ENCODE measurements at places on chromosomes 12 and 14. TPM values are rescaled to one million over a fixed set of nuclear protein-coding genes. Genes with fewer than 3 reads are reported as not detected.

- H3K27me3 ChIP-seq, result no peaks in the 10 kb centered on the region
- H3K4me3 ChIP-seq, result no peak overlapping the region
- no peak for DNase-seq
- no peaks in the 10 kb centered on the region for H3K4me1 ChIP-seq
- no peak overlapping the region for H3K27ac ChIP-seq
Measured at GRCh38 chr12:81797100-81797499, 38.0 kb upstream of the PPFIA2 start.

DNA sequence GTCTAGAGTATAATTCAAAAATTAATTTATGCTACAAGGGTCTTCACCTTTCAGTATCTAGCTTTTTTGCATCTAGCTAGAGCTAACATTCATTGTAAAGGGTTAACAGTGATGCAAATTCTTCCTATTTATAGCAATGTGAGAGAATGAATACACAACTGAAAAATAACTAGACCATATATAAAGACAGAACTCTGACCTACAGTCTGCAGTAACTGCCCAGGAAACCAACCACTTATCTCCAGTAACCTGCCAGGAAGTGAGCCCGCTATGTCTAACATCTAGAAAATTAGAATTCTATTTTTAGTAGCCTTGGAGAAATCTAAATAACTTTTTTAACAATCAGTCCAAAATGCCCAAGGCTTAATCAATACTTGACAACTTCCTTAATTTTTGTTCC, 1021.9 kb downstream of the LRFN5 start:
- no peak overlapping the region for H3K4me3 ChIP-seq
- no peaks in the 10 kb centered on the region for H3K4me1 ChIP-seq
- no peaks in the 10 kb centered on the region for H3K27me3 ChIP-seq
- no peaks in the 10 kb centered on the region for H3K36me3 ChIP-seq
- H3K27ac ChIP-seq, result no peak overlapping the region

- H3K4me1 ChIP-seq, result no peaks in the 10 kb centered on the region
- H3K27ac ChIP-seq, result no peak overlapping the region
- no peaks in the 10 kb centered on the region for H3K36me3 ChIP-seq
- DNase-seq, result no peak
- H3K27me3 ChIP-seq, result 0 out of 3 replicates have a peak, but pooled peaks cover 3% of the 10 kb centered on the region
Measured at GRCh38 chr12:31516702-31517101, 74.2 kb downstream of the DENND5B start.

- no peak overlapping the region for H3K27ac ChIP-seq
- no peak for DNase-seq
- no peaks in the 10 kb centered on the region for H3K36me3 ChIP-seq
- no peaks in the 10 kb centered on the region for H3K27me3 ChIP-seq
- H3K4me3 ChIP-seq, result no peak overlapping the region
- H3K4me1 ChIP-seq, result no peaks in the 10 kb centered on the region
Measured at GRCh38 chr12:59808317-59808910, 212.6 kb downstream of the SLC16A7 start.

DNA sequence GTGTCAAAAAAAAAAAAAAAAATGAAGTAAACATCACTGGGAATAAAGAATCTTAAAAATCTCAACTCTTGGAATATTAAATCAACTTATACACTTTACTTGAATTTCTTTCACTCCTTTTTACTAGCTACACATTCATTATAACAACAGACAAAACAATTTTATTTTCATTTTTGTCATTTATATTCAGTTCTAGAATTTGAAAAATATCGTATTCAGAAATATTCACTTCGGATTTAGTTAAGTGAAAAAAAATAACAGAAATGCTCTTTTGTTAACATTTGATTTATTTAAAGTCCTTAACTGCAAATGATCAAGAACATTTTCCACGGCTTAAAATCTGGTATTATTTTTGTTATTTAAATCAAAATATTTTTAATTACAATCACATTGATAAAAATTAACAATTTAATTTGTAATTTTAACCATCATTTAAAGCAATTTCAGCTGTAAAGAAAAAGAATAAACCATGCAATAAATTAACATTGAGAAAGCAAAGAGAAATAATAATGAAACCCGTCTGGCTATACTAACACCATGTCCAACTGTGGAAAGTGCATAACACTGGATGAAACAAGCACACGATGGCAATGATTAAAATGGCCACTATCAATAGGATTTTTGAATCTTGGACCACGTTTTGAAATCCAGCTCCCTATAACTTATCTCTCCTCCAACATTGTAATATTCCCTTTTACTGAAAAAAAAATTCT, 5.2 kb downstream of the FOXA1 start:
- H3K27me3 ChIP-seq, result no peaks in the 10 kb centered on the region
- H3K4me3 ChIP-seq, result no peak overlapping the region
- no peak for DNase-seq
- no peaks in the 10 kb centered on the region for H3K4me1 ChIP-seq

GRCh38 chr12:6945613-6946012, 1.8 kb downstream of the C12orf57 start:
- peaks cover 17% of the 10 kb centered on the region for H3K36me3 ChIP-seq
- no peaks in the 10 kb centered on the region for H3K27me3 ChIP-seq
- H3K27ac ChIP-seq, result peak overlapping the region; percentile 50
- H3K4me1 ChIP-seq, result peaks cover 13% of the 10 kb centered on the region
- no peak for DNase-seq

DNA sequence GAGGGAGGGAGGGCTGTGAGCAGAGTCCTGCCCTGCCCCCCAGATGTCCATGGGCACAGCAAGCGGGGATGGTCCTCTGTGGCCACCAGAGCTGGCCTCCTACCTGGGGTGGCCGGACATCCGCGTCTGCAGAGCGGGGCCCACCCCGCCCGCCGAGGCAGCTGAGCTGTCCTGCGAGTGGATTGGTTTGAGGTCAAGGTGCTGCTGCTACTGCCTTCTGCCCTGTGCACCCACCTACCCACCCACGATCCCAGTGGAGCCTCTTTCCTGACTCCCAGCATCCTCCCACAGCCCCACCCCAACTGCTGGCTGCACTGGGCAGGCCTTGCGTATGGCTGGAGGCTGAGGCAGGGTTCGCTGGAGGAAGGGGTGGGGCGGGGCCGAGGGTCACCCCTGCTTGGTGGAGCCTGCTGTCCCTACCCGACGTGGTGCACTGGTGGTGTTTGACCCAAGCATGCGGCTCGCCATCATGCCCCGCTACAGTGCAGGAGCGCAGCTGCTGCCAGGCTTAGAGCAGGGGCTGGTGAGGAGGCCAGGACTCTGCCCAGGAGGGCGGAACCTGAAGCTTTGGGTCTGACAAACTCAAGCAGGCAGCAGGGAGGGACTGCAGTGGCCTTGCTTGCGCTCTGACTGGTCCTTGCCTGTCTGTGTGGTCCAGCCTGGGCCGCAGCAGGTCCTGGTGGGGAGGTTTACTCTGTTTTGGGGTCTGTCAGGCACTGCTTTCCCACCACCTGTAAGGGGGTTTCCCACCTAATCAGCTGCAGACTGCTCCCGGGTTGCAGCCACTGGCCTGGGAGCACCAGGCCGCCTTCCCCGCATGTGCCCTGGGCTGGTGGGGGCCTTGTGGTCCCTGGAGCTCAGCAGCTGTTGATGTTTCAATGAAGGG, 23.7 kb downstream of the CEP170B start:
- no peaks in the 10 kb centered on the region for H3K36me3 ChIP-seq
- DNase-seq, result no peak
- H3K4me3 ChIP-seq, result no peak overlapping the region

- no peak for DNase-seq
- no peaks in the 10 kb centered on the region for H3K4me1 ChIP-seq
- H3K27me3 ChIP-seq, result no peaks in the 10 kb centered on the region
- no peak overlapping the region for H3K4me3 ChIP-seq
- no peak overlapping the region for H3K27ac ChIP-seq
Measured at GRCh38 chr12:72368719-72369422, 96.7 kb downstream of the TRHDE start.

DNA sequence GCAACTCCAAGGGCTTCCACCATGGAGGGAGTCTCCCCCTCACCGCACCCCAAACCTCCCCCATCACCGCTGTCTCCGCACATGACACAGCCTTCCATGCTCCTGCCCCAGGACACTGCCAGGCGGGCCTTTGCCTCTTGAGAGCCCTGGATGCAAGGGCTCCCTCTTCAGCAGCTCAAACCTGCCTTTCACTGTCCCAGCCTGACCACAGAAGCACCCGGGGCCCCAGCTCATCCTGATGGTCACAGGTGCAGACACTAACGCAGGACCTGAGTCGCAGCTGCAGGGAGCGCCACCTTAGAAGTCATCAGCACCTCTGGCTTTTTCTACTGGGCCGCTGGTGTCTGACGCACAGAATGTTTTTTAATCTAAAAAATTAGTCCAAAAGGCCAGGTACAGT, 54.0 kb downstream of the SYNE3 start:
- peaks cover 4% of the 10 kb centered on the region for H3K4me1 ChIP-seq
- no peaks in the 10 kb centered on the region for H3K36me3 ChIP-seq
- no peak overlapping the region for H3K27ac ChIP-seq
- H3K27me3 ChIP-seq, result peaks cover 10% of the 10 kb centered on the region
- H3K4me3 ChIP-seq, result no peak overlapping the region
- no peak for DNase-seq

- no peak for DNase-seq
- no peaks in the 10 kb centered on the region for H3K27me3 ChIP-seq
Measured at GRCh38 chr12:1798641-1799020, 21.7 kb upstream of the LRTM2 start.

GRCh38 chr14:75547552-75548250, 25.4 kb downstream of the BATF start:
- H3K27ac ChIP-seq, result no peak overlapping the region
- H3K36me3 ChIP-seq, result no peaks in the 10 kb centered on the region
- no peak for DNase-seq
- peaks cover 2% of the 10 kb centered on the region for H3K27me3 ChIP-seq

DNA sequence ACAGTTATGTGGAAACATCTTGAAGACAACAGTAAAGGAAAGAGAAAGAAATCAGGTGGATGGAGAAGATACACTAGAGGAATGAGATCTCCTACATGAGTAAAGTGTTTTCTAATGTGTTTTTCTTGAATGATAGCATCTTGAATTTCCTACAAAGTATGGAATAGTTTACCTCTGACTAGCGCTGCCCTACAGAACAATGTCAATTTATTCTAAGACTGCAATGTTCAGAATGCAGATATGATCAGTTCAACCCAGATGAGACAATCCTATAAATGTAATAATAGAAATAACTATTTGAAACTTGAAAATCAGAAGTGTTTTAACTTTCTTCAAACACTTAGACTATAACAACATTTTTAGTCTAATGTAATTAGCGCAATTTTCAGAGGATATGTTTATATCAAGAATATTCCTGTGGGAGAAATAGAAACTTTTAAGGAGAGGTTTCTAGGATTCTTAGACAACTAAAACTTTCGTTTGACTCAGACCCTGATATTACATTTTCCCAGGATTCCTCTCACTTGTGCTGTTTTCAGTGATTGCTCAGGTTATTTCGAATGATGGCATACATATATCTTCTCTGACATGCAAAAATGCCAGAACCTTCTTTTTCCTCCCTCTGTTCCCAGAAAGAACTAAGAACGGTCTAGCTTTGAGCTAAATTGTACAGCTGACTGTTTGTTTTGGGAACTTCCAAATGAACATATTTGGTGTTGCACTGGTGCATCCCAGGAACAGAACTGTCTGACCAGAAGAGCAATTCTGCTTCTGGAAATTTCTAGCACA, 1017.4 kb downstream of the DIO2 start:
- no peaks in the 10 kb centered on the region for H3K27me3 ChIP-seq
- no peak overlapping the region for H3K4me3 ChIP-seq
- no peak for DNase-seq
- no peaks in the 10 kb centered on the region for H3K4me1 ChIP-seq
- H3K36me3 ChIP-seq, result no peaks in the 10 kb centered on the region

- H3K36me3 ChIP-seq, result no peaks in the 10 kb centered on the region
- H3K4me1 ChIP-seq, result peaks cover 4% of the 10 kb centered on the region
- no peaks in the 10 kb centered on the region for H3K27me3 ChIP-seq
- no peak overlapping the region for H3K4me3 ChIP-seq
- peak; percentile 12 for DNase-seq
Measured at GRCh38 chr12:13061377-13061776, 17.2 kb downstream of the FAM234B start.

- DNase-seq, result peak; percentile 58
- H3K27me3 ChIP-seq, result no peaks in the 10 kb centered on the region
- peaks cover 7% of the 10 kb centered on the region for H3K36me3 ChIP-seq
- peaks cover 23% of the 10 kb centered on the region for H3K4me1 ChIP-seq
- H3K4me3 ChIP-seq, result no peak overlapping the region
- peak overlapping the region; percentile 37 for H3K27ac ChIP-seq
Measured at GRCh38 chr12:120892265-120892664, 11.9 kb downstream of the SPPL3 start.

- no peak overlapping the region for H3K27ac ChIP-seq
- H3K4me3 ChIP-seq, result no peak overlapping the region
- H3K36me3 ChIP-seq, result peaks cover 12% of the 10 kb centered on the region
- DNase-seq, result no peak
- H3K27me3 ChIP-seq, result no peaks in the 10 kb centered on the region
Measured at GRCh38 chr12:94970560-94970959, 32.9 kb downstream of the NDUFA12 start.

- no peak for DNase-seq
- no peaks in the 10 kb centered on the region for H3K27me3 ChIP-seq
- no peak overlapping the region for H3K4me3 ChIP-seq
- H3K4me1 ChIP-seq, result peaks cover 2% of the 10 kb centered on the region
- H3K27ac ChIP-seq, result no peak overlapping the region
Measured at GRCh38 chr12:21662122-21662792, 4.6 kb upstream of the LDHB start.

- H3K4me3 ChIP-seq, result no peak overlapping the region
- no peaks in the 10 kb centered on the region for H3K36me3 ChIP-seq
- DNase-seq, result peak; percentile 2
Measured at GRCh38 chr14:66610154-66610563, 102.2 kb downstream of the GPHN start.

Gene SLC5A8
- not detected for total RNA-seq

Gene MDGA2
- total RNA-seq, result not detected

Gene GZMH
- not detected for total RNA-seq

Gene IAPP
- not detected for total RNA-seq

Gene VRK1
- total RNA-seq, result 84.0 TPM

Gene B4GALNT1
- 32.2 TPM for total RNA-seq

Data from K562 (cell line).